ENCODE measurements at places on chromosomes 6 and 20.

DNA sequence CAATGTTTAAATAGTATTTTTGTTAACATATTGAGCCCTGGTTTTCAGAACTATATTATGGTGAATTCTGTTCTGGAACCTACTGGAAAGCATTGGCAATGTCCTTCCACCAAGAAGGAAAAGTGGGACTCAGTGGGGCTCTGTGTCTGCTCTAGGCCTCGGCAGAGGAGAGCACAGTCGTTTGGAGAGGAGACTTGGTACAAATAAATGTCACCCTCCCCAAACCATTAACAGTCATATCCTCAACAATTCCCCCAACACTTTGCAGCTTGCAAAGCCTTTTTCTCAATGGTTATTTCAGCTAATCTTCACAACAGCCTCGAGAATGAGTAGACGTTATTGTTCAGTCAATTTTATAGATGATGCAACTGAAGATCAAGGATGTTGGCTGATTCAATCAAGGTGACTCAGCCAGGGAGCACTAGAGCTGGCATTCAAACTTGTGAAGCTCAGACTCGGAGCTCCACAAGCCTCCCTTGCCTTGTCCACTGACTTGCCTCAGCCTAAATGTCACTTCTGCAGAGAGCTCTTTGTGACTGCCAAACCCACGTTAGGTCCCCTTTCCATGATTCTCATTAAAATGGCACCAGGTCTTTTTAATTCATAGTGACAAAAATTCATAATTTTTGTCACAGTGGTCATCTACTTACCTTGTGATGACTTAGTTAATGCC is 60.6 kb downstream of the TOX2 start:
- DNase-seq: no peak

GRCh38 chr6:138580801-138581200 is 81.5 kb upstream of the NHSL1 start:
- no peak for DNase-seq

- DNase-seq: no peak
These were observed 84.8 kb downstream of the TAF4 start for GRCh38 chr20:61980647-61981583.

GRCh38 chr6:159919011-159919511 is 28.3 kb downstream of the MAS1 start:
- no peak for DNase-seq

GRCh38 chr6:39806278-39806677 is 14.1 kb downstream of the DAAM2 start:
- DNase-seq: no peak
